Right lung (tissue), 10 donors: ENCODE measurements at places on chromosomes 2 and 18.

GRCh38 chr2:4832642-4833041 lies 859.5 kb upstream of the SOX11 start:
- no peak for DNase-seq

DNA sequence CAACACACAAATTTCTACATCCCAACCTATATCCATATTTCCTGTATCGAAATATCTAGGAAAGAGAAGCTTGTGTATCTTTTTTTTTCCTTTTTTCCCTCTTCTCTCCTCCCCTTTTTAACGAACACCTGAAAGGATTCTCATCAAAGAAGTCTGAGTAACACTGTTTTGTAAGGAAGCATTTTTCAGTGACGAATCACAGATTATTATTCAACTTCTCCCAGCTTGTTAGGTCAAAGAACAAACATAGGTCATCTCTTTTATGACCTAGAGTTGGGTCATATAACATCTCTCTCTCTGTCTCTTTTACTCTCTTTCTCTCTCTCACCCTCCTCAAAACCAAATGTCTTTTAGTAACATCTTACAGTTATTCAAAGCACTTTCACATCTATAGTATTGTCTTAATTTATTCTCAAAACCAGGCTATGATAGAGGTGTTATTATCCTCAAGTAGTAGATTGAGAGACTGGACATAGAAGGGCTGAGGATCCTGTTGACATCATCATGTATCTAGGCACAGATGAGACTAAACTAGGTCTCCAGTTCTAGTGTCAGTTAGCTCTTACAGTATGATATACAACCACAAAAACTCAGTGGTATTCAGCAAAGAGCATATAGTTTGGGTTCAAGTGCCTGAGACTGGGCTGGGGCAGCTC lies 80.1 kb upstream of the SPOPL start:
- DNase-seq = no peak

DNA sequence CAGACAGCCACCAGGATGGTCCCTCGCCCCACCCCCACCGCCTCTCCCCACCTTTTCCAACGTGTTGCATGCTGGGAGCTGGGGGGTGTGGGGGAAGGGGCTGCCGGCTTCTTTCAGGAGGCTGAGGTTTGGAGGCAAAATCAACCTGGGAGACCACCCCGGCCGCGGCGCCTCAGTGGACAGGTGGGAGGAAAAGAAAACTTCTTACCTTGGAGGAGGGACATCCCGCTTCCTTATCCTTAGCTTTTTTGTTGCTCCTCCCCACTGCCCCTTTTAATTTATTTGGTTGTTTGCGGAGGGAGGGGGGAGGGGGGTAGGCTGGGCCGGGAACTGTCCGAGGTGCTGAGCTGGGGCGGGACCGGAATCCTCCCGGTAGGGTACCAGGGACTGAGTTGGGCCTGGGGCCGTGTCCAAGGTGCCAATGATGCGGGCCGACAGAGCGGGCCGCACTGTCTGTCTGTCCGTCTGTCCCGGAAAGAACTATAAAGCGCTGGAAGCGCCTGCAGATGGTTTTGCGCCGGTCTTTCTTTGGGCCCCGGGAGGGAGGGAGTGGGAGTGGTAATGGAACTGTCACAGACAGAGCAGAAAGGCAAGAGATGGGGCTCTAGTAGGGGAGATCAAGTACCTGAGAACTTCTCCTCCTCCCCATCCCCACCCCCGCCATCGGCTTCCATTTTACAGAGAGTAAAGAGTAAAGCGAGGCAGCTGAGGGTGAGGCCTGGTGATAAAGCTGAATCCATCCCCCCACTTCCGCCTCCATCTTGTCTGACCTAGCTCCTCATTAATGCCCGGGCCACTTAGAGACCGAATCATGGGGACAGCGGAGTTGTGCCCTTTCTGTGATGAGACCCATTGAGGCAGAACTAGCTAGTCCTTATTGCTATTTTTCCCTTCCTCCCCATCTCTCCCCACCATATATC lies 2.4 kb downstream of the CDK5R2 start:
- no peak for DNase-seq

- no peak for DNase-seq
Measured at GRCh38 chr2:240956171-240956934, 42.1 kb upstream of the SNED1 start.

DNA sequence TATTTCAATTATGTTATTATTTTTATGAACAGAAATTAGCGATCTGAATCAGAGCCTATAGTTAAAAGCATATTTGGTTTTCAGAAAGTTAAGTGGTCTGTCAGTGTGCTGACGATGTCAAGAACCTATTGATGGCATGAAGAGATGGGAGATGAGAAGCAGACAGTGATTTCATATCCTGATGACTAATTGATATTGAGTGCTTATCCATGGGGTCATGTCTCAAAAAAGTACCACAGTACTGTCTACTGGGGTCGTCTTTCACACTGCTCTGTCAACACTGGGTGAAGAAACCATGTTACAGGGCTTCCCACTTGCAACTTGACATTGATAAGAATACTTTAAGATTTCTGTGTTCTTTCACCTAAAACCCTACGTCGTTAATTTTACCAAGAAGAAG lies 297.1 kb downstream of the AFF3 start:
- no peak for DNase-seq

- DNase-seq = no peak
Measured at GRCh38 chr2:7773362-7774360, 856.4 kb downstream of the RNF144A start.

DNA sequence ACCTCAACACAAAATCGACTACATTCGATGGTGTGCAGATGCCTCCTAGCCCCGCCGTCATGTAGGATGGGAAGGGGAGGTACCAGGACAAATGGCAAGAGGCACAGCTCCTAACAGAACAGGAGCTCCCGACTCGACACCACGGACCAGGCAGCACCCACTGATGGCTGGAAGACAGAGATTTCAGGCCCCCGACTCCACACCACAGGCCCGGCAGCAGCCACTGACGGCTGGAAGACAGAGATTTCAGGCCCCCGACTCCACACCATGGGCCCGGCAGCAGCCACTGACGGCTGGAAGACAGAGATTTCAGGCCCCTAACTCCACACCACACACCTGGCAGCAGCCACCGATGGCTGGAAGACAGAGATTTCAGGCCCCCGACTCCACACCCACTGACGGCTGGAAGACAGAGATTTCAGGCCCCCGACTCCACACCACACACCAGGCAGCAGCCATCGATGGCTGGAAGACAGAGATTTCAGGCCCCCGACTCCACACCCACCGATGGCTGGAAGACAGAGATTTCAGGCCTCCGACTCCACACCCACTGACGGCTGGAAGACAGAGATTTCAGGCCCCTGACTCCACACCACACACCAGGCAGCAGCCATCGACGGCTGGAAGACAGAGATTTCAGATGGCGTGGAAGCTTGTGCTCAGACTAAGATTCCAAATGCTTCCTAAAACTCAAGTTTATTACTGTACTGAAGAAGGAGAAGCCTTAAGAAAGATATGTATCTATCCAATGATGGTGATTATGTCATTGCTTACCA lies 135.5 kb downstream of the EIPR1 start:
- no peak for DNase-seq

DNA sequence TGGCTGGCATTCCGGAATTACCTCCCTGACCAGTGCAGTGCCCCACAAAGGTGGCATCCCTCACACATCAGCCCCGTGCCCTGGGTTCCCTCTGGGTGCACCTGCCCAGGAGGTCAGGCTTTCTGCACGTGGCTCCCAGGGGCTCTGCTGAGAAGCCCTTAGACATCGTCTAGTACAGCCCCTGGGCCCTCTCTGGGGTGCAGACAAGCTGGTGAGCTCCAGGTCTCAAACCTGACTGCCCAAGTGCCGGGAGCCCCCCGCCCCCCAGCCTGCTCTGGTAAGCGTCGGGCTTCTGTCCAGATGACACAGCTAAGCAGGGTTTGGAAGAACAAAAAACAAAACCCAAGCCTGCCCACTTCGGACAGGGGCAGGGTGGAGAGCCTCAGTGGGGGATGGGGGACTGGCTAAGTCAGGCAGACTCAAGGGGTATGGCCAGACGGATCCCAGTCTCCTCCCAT lies 20.2 kb downstream of the TWIST2 start:
- DNase-seq = no peak

DNA sequence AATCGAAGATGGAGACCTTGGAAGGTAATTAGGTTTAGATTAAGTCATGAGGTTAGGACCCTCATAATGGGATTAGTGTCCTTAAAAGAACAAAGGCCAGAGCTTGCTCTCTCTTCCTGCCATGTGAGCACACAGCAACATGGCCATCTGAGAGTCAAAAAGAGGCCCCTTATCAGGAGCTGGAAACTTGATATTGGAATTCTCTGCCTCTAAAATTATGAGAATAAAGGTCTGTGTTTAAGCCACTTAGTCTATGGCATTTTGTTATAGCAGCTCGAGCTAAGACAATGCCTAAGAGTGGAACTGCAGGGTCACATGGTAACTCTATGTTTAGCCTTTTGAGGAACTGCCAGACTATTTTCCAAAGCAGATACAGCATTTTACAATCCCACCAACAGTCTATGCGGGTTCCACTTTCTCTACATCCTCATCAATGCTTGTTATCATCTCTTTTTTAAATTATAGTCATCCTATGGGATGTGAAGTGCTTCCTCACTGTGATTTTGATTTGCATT lies 42.4 kb downstream of the THADA start:
- no peak for DNase-seq

DNA sequence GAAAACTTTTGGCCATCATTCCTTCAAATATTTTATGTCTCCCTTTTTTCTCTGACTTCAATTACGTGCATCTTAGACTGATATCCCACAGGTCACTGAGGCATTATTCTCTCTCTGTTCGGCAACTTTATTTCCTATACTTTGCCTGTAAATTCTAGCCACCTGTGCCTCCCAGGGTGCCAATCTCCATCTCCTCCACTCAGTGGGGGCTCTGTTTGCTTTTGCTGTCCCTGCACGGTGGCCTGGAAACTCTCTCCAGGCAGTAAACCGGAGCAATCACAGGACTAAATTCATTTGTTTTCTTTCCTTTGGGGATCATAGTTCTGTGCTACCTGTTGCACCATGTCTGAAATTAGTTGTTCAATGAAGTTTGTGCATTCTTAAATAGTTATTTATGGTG lies 9.6 kb upstream of the MTLN start:
- no peak for DNase-seq

- DNase-seq = peak; percentile 70
Measured at GRCh38 chr2:142130111-142131009, 456 bp downstream of the LRP1B start.

DNA sequence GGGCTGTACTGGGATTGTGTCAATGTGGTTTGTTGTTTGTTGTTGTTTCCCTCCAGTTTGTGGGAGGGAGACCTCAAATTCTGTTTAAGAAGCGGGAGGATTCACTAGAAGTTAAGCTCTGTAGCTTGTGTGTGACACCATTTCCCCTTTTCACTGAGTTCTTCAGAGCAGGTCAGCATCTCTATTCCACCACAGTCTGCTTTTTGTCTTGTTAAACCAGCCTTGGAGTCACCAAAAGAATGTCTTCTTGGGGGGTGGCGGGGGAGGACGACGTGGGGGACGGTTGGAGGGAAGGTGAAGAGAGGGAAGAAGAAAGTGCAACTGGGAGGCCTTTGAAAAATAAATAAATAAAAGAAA lies 2.3 kb upstream of the BCL11A start:
- no peak for DNase-seq

DNA sequence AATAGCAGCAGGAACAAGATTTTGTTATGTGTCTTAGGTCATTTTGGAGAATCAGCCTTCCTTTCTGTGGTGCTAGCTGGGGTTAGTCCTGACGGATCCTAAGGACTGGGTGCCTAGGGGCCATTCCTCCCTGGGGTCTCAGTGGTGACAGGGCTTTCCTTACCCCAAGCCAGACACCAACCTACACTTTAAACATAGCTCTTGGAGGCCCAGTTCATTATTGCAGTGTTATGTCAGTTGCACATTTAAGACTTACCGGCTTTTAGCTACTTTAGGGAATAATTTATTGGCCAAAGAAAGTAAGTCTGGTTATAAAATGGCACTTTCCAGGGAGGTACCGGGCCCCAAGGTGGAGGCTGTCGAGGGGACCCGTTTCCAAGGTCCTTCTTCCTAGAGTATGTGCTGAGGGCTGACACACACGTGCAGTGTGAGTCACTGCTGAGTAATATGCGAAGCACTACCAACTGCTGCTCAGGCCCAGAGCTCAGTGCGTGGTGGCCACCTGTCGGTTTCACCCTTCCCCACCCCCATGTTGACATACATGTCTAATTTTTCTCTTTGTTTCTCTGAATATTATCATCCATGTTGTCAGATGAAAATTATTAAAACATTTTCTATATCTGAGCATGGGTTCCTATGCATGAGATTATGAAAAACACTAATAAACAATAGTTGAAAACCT lies 37.0 kb upstream of the GRHL1 start:
- no peak for DNase-seq

- no peak for DNase-seq
Measured at GRCh38 chr2:61512768-61513398, 25.3 kb downstream of the XPO1 start.

- DNase-seq = peak; percentile 79
Measured at GRCh38 chr2:42876326-42876751, 84.0 kb upstream of the HAAO start.

GRCh38 chr18:62739911-62740310 lies 24.6 kb downstream of the PHLPP1 start:
- no peak for DNase-seq

DNA sequence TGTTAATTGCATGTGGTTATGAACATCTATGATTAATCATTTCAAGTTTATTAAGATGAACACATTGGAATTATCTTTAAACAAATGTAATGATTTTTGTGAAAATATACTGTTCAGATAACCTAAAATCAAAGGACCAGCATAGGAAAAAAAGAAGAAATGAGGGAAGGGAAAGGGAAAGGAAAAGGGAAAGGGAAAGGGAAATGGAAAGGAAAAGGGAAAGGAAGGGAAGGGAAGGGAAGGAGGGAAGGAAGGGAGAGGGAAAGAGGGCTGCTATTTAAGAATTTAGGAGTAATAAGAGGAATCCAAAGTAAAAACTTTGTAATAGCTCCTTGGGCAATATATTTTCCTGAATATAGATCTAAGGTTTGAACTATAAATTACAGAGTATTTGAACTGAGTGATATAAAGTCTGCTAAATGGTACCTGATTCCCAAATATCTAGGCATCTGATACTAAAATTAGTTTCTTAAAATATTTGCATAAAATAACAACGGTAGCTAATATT lies 726.3 kb downstream of the EPHA4 start:
- DNase-seq = no peak

- DNase-seq = no peak
Measured at GRCh38 chr2:38129481-38129880, 53.5 kb upstream of the CYP1B1 start.

DNA sequence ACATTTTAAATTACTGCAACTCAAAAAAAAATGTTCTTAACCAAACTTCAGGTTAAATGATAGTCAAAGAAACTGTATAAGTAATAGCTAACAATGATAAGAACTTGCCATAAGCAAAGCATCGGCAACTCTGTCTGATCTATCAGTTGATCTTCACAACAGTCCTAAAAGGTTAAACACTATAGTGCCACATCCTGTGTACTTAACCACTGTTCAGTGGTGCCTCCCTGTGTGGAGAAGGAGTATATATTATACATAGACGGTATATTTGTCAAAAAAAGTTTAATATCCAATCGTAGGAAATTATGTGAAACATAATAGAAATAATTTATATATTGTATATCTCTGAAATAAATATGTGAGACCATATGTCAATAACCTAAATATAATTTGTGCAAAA lies 13.0 kb downstream of the DTNA start:
- no peak for DNase-seq
